Fibroblast of pulmonary artery (primary cell): ENCODE measurements at places on chromosomes 2 and 18.

- DNase-seq = no peak
These were observed 423.3 kb downstream of the LRP1B start for GRCh38 chr2:141707486-141707885.

DNA sequence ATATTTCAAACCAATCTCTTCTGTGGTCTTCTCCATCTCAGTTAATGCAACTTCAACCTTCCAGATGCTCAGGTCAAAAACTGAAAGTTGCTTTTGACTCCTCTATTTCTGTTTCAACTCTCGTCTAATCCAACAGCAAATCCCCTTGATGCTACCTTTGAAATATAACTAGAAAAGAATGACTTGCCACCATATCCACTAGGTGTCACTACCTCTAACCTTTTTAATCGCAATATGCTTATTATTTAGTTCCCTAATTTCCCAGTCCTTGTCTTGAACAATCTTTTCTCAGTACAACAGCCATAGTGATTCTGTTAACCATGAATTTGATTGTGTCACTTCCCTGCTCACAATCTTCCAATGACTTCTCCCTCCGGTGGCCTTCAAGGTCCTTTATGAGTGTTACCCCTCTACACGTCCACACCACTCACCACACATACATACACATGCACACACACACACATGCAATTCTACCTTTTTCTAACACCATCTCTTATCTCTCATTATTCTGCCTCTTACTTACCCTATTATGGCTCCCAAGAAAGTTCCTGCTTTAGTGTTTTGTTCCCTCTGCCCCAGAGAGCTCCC lies 245.5 kb upstream of the KCNJ3 start:
- peak; percentile 29 for DNase-seq

DNA sequence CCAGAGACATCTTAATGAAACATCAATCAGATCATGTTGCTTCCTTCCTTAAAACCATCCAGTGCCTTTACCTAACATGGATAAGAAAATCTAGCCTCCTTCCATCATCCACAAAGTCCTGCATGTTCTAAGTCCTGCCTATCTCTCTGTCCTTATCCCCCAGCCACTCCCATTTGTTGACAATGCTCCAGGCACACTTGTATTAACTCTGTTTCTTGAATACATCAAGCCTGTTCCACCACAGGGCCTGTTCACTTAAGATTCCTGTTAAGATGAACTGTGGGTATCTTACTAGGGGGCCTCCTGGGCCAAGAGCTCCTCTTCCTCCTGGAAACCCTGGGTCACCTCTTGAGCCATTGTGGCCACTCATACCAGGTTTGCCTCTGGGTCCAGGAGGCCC lies 45.7 kb downstream of the COL4A4 start:
- DNase-seq = no peak

DNA sequence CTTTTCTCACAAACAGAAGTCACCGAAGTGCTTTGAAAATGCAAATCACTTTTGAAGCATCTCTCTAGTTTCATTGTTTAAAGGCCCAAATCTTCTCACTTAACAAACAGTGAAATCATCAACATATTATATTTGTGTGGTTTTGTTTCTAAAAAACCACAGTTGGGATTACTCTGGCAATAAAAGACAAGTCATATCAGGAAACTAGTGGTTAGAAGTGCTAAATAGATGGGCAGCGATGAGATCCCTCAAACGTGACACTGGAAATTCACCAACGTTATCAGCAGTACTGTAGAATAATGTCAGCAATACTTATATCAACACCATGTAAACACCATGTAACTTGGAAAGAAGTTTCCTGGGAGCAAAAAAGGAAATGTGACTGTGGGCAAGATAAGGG lies 893.5 kb downstream of the SUCLG1 start:
- DNase-seq = no peak

GRCh38 chr2:224449212-224450147 lies 47.6 kb upstream of the FAM124B start:
- DNase-seq = peak; percentile 35

DNA sequence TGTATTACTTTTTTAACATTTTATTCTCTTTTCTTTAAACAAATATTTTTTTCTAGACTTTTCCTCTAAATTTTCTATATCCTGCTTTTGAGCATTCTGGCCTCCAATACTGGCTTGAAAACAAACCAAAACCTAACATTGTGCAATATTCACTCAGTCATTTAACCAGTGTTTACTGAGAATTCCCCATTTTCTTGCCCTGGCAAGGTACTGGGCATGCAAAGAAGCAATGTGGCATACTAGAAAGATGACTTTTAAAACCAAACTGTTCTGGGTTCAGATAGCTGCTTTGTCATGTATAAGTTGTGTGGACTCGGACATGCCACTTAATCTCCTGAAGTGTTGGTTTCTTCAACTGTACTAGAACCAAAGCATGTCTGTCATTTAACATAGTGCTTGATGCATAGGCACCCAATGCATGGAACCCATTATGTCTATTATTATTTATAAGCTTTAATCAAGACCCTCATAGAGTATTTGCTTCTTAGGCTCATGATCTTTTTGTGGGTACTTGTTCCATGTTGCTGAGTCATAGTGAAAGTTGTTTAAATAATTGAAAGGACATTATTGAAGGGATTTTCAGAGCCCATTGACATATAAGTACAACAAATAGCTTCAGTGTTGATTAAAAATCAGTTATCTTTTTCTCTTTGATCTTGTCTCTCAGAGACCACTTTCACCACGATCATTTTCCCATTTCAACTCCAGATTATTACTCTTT lies 185.4 kb upstream of the OSR1 start:
- peak; percentile 42 for DNase-seq

DNA sequence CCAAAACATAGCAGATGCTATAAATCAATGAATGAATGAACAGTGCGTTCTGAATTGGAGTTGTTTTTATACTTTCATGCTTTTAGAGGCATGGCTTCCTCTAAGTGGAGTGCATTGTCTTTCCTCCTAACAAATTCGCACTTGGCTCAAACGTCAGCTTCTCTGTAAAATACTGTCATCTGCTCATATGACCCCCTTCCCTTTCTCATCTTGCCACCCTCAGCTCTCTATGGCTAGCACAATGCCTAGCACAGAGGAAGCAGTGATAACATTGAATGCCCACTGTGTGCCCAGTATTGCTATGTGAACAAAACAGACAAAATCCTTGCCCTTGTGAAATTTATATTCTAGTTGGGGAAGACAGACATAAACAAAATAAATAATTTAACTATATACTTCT lies 258.8 kb downstream of the MREG start:
- no peak for DNase-seq

DNA sequence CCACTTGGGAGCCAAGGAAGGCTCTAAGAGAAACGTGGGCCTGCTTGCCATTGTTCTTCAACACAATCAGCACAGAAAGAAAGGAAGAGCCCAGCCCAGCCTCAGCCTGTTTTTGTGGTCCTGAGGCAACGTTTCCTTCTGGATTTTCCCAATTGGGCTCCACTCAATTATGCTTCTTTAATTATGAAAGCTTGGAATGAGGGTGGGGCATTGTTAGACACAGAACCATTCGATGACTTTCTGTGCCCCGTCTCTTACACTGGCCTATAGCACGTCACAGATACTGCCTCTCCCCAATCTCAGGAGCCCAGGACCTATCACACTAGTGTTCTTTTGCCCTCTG lies 207.4 kb downstream of the ZFP36L2 start:
- DNase-seq = no peak

DNA sequence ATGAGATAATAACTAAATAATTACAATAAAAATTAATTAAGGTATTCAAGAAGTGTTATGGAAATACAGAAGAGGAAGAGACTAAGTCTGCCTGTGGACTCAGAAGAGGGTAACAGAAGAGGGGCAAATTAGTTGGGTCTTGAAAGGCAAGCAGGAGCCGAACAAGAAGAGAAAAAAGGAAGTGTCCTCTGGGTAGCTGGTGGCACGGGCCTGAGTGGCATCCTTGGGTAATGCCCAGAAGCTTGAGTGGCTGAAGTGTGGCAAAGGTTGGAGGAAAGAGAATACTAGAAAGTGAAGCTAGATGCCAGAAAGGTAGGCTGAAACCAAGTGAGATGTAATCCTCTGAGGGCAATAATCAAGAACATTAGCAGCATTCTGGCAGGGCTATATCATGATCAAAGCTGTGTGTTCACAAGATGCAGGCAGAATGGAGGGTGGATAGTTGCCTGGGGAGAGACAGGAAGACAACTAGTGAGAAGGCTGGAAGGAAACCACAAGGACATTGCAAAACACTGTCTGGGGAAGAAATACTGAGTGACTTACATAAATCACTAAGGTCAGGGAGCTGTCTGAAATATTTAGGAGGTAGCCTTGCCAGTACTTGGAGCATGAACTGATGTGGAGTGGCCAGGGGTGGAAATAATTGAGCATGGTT lies 16.2 kb downstream of the DOCK10 start:
- peak; percentile 85 for DNase-seq

DNA sequence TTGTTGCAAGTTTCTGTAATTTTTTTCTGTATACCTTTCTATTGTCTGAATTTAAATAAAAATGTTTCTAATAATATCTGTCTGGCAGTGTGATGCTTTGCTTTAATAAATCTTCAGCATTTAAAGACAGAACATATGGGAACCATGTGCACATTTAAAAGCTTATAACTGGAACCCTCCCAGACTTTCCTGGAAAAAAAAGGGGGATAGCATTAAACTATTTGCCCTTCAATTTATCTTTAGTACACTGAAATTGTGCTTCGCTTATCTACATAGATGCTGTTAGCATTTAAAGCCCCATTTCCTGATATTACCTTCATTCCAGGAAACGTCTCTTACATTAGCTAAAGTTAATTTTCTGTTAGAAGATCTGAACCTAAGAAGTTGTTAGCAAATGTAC lies 64.6 kb downstream of the ZC3H6 start:
- DNase-seq = no peak

DNA sequence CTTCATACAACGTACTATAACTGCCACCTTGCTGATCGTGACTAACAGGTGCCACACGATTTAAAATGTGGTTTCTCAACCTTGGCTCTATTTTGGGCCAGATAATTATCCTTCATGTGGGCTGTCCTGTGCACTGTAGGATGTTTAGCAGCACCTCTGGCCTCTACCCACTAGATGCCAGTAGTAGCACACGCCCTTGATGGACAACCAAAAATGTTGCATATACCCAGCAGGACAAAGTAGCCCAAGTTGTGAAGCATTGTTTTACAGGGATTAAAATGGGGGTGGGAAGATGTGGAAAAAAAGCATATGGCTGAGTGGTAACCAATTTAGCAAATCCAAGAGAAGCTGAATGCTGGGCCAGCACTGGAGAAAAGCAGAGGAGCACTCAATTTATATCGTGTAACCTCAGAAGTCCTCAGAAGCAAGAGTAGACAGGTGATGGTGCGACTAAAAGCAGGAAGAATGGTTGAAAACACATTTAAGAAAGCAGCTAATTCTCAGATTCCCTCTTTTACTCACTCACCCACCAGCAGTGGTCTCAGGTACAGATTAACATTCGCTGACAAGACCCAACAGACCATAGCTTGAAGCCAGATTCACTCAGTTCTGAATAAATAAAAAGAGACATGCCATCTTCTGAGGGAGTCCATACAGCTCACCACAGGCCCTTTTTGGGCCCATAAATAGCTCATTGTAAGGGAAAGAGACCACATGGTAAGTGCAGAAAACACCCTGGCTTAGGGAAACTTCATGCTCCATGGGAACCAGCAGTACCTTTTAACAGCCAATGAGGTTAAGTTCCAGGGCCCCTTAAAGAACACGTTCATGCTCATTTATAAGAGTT lies 50.6 kb downstream of the RAPH1 start:
- peak; percentile 61 for DNase-seq

DNA sequence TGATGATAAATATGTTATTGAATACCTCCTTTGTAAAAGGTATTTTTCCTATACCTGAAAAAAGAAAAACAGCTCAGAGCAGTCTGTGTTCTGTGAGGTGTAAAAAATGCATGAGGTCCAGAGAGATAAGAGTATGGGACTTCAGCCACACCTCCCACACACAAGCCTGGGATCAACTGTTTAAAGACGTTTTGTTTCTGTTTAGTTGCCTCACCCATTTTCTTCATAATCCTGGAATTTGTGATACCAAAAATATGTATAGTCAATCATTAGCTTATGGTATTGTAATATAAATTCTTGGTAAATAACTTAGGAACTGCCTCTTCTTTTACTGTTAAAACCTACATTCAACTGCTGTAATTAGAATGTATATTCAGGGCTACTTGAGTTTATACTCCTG lies 1322.9 kb upstream of the TMEFF2 start:
- DNase-seq = peak; percentile 29

- DNase-seq = no peak
These were observed 112.7 kb downstream of the ANKRD44 start for GRCh38 chr2:197197895-197198311.

DNA sequence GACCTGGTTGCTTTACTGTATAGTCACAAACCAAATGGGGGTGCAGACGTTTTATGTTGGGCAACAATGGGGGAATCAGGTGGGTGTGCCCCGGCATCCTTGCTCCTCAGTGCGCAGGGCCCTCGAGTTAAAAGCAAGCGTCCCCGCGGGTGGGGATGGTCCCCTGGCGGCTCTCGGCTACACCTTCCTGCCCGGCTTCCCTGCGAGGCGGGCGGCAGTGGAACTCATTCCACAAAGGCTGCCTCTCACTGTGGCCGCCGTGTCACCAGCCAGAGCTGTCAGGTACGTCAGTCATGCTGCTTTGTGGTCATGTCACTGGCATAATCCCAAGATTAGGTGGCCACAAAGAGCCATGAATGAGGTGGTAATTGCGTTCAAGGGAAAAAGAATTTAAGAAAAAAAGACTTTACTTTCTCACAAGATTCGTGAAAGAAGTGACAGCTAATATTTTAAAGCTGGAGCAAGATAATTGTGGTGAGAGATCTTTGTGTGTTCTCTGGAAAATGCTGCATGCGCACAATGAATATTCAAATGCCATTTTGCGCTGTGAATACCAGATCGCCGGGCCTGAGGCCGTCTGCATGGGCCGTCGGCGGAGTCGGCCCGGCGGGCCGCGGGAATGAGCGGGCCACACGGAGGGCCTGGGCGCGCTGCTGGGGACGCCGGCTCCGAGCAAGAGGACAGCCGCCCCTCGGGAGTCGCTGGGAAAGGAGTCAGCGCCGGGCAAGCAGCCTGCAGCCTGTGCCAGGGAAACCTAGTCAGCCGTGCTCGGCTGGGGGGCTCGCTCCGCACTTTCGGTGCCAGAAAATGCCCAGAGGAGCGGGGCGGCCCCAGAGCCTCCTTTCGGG lies 82.3 kb upstream of the LDLRAD4 start:
- peak; percentile 7 for DNase-seq

- no peak for DNase-seq
These were observed 4.0 kb downstream of the FLACC1 start for GRCh38 chr2:201353116-201353515.

GRCh38 chr2:217040099-217040498 lies 180.2 kb upstream of the TNP1 start:
- DNase-seq = no peak

DNA sequence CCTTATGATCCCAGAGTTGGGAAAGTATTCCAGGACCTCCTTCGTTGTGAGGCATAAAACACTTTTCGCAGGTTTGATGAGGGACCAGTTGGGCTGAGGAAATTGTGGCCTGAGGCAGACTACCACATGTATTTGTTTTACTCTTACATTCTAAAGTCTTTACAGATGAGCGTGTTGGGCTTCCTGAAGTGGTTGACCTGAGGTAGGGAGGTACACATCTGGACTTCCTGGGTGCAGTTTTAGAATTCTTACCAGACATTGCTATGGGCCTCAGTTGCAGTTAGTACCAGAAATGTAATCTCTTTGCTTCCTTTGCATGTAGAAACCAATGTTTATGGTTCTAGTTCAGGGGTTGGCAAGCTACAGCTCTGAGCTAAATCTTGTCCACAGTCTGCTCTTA lies 48.7 kb downstream of the COA5 start:
- no peak for DNase-seq

- DNase-seq = no peak
These were observed 2.3 kb downstream of the DGUOK start for GRCh38 chr2:73928963-73929347.
